ENCODE measurements at places on chromosomes 7 and 10.

GRCh38 chr10:28219251-28219650 lies 83.6 kb downstream of the MPP7 start:
- no peak overlapping the region for H3K27ac ChIP-seq
- no peak overlapping the region for H3K4me3 ChIP-seq
- no peak for DNase-seq

DNA sequence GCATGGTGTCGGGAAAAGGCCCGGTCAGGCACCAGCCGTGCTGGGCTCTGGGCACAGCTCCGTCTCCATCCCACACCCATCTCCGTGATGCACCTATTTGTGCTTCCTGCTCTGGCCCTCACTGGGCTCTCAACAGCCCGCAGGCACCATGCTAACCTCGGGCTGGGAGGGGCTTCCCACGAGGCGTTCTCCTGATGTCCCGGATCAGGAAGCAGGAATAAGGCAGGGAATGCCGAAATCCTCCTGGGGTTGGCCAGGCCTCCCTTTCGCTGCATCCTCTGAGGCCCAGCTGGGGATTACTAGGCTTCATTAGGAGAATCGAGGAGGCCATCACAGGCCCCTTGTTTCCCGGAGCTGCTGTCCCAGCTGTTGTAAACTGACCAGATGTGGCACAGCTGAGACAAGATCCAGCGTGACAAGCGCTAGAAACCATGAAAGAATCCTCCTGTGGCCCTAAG lies 72.0 kb downstream of the FAM53B start:
- DNase-seq = no peak
- peaks cover 28% of the 10 kb centered on the region for H3K36me3 ChIP-seq
- H3K4me3 ChIP-seq = peak overlapping the region; percentile 54
- no peaks in the 10 kb centered on the region for H3K27me3 ChIP-seq
- H3K27ac ChIP-seq = peak overlapping the region; percentile 95
- H3K4me1 ChIP-seq = peaks cover 91% of the 10 kb centered on the region

DNA sequence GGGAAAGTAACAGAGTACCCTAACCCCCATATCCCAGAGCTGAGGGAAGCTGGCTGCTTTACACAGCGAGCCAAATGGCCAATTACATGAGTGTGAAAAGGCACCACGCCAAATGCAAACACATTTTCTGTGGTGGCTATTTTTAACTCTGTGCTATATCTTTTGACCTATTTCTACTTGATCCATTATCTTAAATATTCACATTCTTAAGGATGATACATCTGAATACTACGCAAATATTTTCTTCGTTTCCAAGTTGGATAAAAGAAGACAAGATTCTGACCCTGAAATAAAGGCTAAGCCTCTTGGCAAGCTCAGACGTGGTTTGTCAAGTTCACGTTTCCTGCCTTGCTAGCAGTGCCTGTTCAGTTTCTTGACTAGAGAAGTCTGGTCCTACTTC lies 146.7 kb upstream of the TMEM196 start:
- no peak for DNase-seq
- H3K27me3 ChIP-seq = no peaks in the 10 kb centered on the region
- no peak overlapping the region for H3K27ac ChIP-seq
- H3K4me3 ChIP-seq = no peak overlapping the region
- no peaks in the 10 kb centered on the region for H3K4me1 ChIP-seq

DNA sequence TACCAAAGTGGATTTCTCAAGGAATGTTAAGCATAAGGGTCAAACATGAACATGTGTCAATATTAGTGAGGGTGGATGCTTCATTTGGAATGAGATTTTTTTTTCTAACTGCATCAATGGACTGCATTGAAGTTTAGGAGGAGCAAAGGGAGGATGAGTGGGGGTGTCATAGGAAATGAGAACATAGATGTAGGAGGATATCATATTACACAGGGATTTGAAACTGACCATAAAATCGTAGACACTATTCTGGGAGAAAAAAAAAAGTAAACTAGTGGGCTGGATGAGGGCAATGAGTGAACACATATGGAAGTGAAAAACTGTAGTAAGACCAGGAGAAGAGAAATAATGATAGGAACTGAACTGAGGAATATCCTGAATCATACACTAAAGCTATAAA lies 109.4 kb downstream of the SEMA3A start:
- no peaks in the 10 kb centered on the region for H3K27me3 ChIP-seq
- no peak overlapping the region for H3K27ac ChIP-seq
- H3K4me3 ChIP-seq = no peak overlapping the region
- DNase-seq = no peak

DNA sequence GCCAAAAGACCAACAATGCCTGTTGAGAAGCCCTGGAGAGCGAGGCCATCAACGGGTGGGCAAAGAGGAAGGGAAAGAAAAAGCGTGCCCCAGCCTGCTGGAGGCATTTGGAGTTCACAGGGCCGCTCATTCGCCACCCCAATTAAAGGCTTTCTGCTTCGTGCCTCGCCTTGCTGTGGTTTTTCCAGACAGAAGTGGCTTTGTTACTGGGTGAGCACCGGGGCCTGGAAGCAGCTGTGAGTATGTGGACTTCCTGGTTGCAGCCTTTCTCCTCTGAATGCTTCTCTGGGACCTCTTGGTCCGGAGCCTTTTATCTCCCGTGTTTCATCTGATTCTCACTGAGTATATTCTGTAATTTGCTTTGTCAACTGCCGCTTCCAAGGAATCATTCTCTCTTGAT lies 118.1 kb upstream of the EGR2 start:
- peaks cover 15% of the 10 kb centered on the region for H3K27me3 ChIP-seq
- no peaks in the 10 kb centered on the region for H3K36me3 ChIP-seq
- no peaks in the 10 kb centered on the region for H3K4me1 ChIP-seq
- no peak overlapping the region for H3K27ac ChIP-seq

DNA sequence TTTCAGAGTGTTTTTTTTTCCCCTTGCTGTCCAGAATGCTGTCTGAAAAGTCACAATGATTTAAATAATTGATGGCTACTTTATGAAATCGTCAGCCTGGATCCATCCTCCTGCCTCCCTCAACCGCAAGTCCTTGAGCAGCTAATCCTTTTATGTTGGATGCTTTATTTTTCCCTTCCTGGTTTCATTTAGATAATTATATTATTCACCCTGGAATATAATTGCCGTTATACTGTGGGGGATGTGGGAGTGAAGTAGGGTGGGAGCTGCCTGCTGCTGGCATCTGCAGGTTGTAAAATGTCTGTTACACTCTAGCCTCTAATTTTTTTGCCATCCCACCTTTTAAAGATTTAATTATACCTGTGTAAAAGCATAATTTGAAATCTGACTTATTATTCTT lies 290.5 kb upstream of the LRGUK start:
- H3K36me3 ChIP-seq = peaks cover 2% of the 10 kb centered on the region
- no peak for DNase-seq
- peaks cover 7% of the 10 kb centered on the region for H3K4me1 ChIP-seq
- H3K27me3 ChIP-seq = no peaks in the 10 kb centered on the region

DNA sequence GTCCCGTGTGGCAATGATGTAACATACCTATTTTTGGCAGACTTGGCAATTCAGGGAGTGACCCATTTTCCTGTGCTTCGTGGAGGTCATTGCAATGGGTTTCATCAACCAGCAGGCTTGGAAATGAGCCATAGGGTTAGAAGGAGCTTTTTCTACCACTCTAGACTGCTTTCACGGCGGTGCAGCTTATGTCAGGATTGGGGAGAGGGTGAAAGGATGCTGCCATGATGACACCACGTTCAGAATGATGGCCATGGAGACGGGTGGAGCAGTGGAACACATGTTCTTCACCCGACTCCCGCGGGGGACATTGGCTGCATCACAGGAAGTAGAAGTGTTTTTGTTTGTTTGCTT lies 220.2 kb downstream of the EMX2 start:
- H3K27ac ChIP-seq = no peak overlapping the region
- no peaks in the 10 kb centered on the region for H3K36me3 ChIP-seq
- H3K4me3 ChIP-seq = no peak overlapping the region
- no peak for DNase-seq

- no peaks in the 10 kb centered on the region for H3K27me3 ChIP-seq
- H3K4me1 ChIP-seq = peaks cover 25% of the 10 kb centered on the region
- peak overlapping the region; percentile 97 for H3K4me3 ChIP-seq
- DNase-seq = no peak
- H3K36me3 ChIP-seq = peaks cover 25% of the 10 kb centered on the region
These were observed 2.9 kb upstream of the TRIM8 start for GRCh38 chr10:102641402-102641801.

- no peak for DNase-seq
- H3K4me3 ChIP-seq = no peak overlapping the region
- no peaks in the 10 kb centered on the region for H3K27me3 ChIP-seq
- peaks cover 29% of the 10 kb centered on the region for H3K36me3 ChIP-seq
These were observed 34.0 kb downstream of the DLD start for GRCh38 chr7:107924841-107925504.

DNA sequence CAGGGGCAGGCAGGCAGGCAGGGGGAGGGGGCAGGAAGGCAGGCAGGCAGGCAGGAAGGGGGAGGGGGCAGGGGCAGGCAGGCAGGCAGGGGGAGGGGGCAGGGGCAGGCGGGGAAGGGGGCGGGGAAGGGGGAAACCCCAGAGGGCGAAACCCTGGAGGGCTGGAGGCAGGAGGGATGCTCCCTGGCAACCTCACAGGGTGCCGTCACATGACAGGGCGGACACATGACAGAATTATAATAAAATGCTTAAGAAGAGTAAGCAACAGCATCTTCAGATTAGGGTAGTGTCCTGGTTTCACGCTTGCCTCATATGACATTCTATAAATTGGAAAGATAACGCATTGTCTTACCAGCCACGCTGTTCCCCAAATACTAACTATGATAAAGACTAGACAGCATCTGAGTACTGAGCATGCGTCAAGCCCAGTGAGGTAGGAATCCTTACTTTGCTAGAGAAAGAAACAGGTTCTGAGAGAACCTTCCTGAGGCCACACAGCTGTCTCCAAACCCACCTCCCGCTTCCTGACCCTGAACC lies 131.6 kb downstream of the DIP2C start:
- no peak for DNase-seq
- no peak overlapping the region for H3K4me3 ChIP-seq
- no peaks in the 10 kb centered on the region for H3K36me3 ChIP-seq
- no peaks in the 10 kb centered on the region for H3K4me1 ChIP-seq
- H3K27me3 ChIP-seq = peaks cover 43% of the 10 kb centered on the region

DNA sequence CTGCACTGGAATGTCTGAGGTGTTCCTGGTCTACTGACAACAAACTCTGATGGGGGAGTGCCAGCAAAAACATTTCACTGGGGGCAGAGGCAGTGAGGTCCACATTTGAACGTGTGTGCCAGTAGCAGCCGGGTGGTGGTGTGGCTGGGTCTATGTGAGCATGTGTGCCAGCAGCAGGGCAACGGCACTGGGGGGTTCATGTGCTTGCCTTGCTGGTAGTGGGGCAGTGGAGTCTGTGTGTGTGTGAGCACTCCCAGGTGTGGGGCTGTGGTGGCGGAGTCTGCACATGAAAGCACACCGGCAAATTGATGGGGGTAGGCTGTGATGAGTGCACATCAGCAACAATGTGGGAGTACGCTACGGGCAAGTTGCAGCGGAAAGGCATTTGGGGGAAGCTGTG lies 49.4 kb upstream of the SORCS1 start:
- H3K4me3 ChIP-seq = no peak overlapping the region
- H3K27ac ChIP-seq = no peak overlapping the region
- no peaks in the 10 kb centered on the region for H3K4me1 ChIP-seq
- H3K27me3 ChIP-seq = no peaks in the 10 kb centered on the region

- DNase-seq = no peak
- H3K27me3 ChIP-seq = peaks cover 60% of the 10 kb centered on the region
- H3K27ac ChIP-seq = no peak overlapping the region
- H3K4me1 ChIP-seq = peaks cover 5% of the 10 kb centered on the region
These were observed 148.1 kb upstream of the ZNF32 start for GRCh38 chr10:43796781-43797180.

- no peaks in the 10 kb centered on the region for H3K36me3 ChIP-seq
- no peak overlapping the region for H3K4me3 ChIP-seq
- H3K27me3 ChIP-seq = peaks cover 6% of the 10 kb centered on the region
- no peak overlapping the region for H3K27ac ChIP-seq
- no peak for DNase-seq
These were observed 6.1 kb downstream of the MARVELD1 start for GRCh38 chr10:97719602-97720001.

- DNase-seq = no peak
- no peaks in the 10 kb centered on the region for H3K27me3 ChIP-seq
- no peaks in the 10 kb centered on the region for H3K4me1 ChIP-seq
- no peaks in the 10 kb centered on the region for H3K36me3 ChIP-seq
- H3K27ac ChIP-seq = no peak overlapping the region
These were observed 322.8 kb upstream of the PHYHIPL start for GRCh38 chr10:58853668-58854067.

DNA sequence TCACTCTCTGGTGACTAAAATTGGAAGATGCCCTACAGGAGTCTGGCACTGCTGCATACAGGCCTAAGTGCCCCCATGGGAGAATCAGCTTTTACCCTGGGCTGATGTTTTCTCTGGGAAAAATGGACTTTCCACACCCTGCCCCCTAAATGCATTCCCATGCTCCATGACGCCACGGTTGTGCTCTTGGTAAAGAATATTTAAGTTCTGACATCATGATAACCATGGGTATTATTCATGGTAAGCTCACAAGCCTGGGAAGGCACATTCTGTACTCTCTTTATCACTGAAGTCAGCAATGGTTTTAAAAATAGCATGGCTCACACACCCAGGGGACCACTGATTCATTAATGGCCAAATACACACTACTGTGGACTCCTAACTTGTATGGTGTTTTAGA lies 43.4 kb downstream of the HIPK2 start:
- DNase-seq = no peak
- H3K27me3 ChIP-seq = no peaks in the 10 kb centered on the region
- no peak overlapping the region for H3K27ac ChIP-seq
- H3K36me3 ChIP-seq = peaks cover 5% of the 10 kb centered on the region
- no peak overlapping the region for H3K4me3 ChIP-seq

- no peaks in the 10 kb centered on the region for H3K36me3 ChIP-seq
- no peaks in the 10 kb centered on the region for H3K4me1 ChIP-seq
- H3K4me3 ChIP-seq = no peak overlapping the region
- DNase-seq = no peak
- H3K27ac ChIP-seq = no peak overlapping the region
- H3K27me3 ChIP-seq = no peaks in the 10 kb centered on the region
These were observed 27.6 kb upstream of the TAS2R16 start for GRCh38 chr7:123023126-123023525.

- H3K36me3 ChIP-seq = no peaks in the 10 kb centered on the region
- DNase-seq = no peak
- H3K4me3 ChIP-seq = no peak overlapping the region
- peaks cover 74% of the 10 kb centered on the region for H3K27me3 ChIP-seq
These were observed 565 bp upstream of the INA start for GRCh38 chr10:103276251-103276895.

- H3K4me1 ChIP-seq = no peaks in the 10 kb centered on the region
- peak overlapping the region; percentile 42 for H3K4me3 ChIP-seq
- no peak for DNase-seq
- no peaks in the 10 kb centered on the region for H3K36me3 ChIP-seq
These were observed 22.4 kb upstream of the PPA1 start for GRCh38 chr10:70255329-70256299.

- H3K4me1 ChIP-seq = peaks cover 19% of the 10 kb centered on the region
- no peak overlapping the region for H3K4me3 ChIP-seq
- DNase-seq = no peak
These were observed 64.3 kb upstream of the ADRB1 start for GRCh38 chr10:113979409-113979808.

GRCh38 chr10:26797340-26797739 lies 63.4 kb downstream of the ABI1 start:
- H3K4me1 ChIP-seq = peaks cover 70% of the 10 kb centered on the region
- H3K36me3 ChIP-seq = peaks cover 17% of the 10 kb centered on the region
- H3K4me3 ChIP-seq = no peak overlapping the region
- DNase-seq = no peak

- peaks cover 42% of the 10 kb centered on the region for H3K27me3 ChIP-seq
- DNase-seq = no peak
- no peaks in the 10 kb centered on the region for H3K4me1 ChIP-seq
- no peaks in the 10 kb centered on the region for H3K36me3 ChIP-seq
- H3K4me3 ChIP-seq = no peak overlapping the region
- H3K27ac ChIP-seq = no peak overlapping the region
These were observed 62.1 kb downstream of the IQUB start for GRCh38 chr7:123472327-123472726.
